Activated naive CD4-positive, alpha-beta T cell (primary cell): ENCODE measurements at places on chromosomes 1 and 21.

DNA sequence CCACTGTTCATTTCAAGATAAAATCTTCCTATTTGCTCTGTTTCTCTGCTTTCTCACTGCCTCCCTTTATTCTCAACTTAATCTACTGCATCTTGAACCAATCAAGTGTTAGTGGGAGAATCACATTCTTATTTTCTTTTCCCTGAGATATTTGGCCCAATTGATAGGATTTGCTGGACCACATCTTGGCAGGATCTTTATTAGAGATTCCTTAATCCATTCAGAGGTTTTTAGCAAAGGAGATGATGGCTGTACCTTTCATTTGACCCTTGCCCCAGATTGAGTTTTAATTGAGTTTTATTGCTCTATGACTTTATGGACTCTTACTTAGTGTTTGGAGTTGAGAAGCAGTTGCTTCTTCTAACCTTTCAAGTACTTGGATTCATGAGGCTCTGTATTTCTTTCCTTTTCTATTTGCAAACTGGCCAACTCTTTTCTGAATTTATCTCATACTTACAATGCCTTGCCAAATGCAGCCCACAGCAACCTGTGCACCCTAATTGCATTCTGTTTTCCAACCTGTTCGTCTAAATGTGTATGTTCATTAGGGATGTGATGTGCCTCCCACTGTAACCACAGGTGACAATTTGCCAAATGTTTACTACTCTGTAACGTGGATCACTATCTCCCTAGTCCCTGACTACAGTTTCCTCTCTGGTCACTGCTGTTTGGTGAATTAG is 274.8 kb upstream of the KAZN start:
- no peak for DNase-seq

DNA sequence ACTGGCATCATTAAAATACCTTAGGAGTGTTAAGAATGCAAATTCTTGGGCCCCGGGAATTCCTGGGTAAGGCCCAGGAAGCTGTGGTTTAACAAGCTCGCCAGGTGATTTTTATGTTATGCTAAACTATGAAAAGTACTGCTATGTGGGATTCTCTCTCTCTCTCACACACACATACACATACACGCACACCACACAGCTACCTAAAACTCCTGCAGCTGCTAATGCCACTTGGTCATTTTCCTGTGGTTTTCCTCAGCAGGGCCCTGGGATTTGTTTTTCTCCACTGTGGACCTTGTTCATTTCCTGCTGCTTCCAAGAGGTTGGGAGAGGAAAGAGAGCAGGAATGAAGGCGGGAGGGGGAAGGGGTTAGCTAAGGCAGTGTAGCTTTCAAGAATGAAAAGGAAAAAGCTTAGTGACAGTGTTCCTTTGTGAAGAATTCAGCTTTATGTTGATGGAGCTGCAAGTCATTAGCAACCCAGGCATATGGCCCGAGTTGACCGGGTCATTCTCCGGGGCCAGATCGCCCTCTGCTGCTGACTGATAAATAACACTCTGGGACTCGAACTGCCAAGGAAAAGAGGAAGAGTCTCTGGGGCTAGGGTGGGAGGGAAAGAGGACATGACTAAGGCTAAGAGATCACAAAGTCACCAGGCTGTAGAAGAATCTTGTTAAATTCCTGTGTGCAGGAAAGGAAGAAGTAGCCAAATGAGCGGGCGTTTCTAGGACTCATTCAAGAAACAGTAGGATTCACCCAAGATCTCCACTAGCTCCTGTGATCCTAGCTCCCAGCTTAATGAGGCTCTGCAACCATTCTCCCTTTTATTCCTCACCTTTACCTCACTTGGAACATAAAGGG is 30.5 kb upstream of the LRIG2 start:
- no peak for DNase-seq

GRCh38 chr1:183911285-183911684 is 106.4 kb downstream of the RGL1 start:
- no peak for DNase-seq

DNA sequence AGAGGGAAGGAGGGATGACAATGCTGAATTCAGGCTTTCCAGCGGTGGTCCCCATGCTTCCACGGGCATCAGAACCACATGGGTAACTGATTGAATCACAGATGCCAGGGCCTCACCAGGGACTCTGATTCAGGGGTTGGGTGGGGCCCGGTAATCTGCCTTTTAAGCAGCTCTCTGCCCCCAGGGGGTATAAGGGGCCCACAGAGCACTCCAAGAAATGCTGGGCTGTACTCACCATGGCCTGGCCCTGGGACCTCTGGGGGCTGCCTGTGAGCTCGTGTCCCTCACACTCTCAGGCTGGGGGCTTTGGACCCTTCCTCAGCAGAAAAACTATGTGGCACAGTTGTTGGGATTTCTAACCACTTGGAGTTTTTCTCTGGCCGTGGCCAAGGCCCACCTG is 70.6 kb downstream of the ARHGEF10L start:
- DNase-seq: no peak

DNA sequence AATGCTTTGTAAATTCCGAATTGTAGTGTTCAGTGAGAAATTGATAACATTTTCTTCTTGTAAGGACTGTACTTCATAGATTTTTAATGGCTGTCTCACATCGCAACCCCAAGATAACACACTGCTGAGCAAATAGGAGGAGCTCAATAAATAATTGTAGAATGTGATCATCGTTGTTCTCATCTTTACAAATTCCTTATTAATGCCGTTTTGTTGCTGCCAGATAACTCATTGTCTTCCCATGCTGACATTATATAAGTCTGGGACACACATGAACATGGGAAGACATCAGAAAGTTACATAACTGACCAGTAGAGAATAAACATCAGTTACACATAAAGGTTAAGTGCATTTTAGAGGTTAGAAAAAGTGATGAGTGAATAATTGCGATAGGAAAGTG is 46.4 kb upstream of the TSPAN2 start:
- DNase-seq: no peak

GRCh38 chr1:152048416-152049009 is 11.7 kb upstream of the S100A11 start:
- peak; percentile 53 for DNase-seq

GRCh38 chr1:224589006-224589405 is 27.1 kb upstream of the CNIH3 start:
- DNase-seq: no peak

DNA sequence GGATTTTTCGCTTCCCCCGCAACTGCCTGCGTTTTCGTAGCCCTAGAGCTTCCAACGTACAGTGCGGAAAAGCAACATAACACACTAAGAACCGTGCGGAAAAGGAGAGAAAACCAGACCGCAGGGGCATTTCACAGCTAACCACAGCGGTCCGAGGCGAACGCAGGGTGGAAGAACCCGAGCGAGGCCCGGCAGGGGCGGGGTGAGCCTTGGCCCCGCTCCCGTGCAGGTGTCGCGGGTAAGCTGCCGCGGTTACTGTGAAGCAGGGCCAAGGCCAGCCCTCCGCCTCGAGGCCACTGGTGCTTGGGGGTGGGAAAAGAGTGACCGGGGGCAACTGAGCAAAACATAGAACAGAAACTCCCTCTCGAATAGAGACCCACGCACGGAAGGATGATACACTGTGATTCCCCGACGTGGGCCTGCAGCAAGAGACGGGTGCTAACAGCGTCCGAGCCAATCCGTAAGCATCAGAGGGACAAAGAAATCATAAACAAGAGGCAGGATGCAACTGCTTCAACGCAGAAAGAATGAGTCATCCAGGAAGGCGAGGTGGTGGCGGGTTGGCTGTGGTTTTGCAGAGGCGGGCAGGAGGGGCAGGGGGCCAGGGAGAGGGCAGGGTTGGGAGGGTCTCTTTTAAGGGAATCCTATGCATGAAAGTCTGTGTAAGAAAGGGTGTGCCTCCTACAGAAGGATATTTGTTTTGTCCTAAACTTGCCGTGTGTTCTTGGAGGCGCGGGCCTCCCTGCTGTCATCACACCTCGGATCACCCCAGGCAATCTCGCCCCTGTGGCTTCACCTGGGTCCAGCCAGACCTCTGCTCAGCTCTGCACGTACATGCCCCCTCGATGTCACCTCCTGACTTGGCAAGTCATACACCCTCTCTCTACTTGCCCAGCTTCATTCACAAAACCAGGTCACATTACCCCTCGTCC is 7.3 kb downstream of the GNG4 start:
- no peak for DNase-seq

- DNase-seq: peak; percentile 66
Observed at GRCh38 chr21:45596704-45597318, 46.7 kb upstream of the PCBP3 start.

GRCh38 chr1:90707363-90707710 is 9.8 kb downstream of the BARHL2 start:
- DNase-seq: no peak

DNA sequence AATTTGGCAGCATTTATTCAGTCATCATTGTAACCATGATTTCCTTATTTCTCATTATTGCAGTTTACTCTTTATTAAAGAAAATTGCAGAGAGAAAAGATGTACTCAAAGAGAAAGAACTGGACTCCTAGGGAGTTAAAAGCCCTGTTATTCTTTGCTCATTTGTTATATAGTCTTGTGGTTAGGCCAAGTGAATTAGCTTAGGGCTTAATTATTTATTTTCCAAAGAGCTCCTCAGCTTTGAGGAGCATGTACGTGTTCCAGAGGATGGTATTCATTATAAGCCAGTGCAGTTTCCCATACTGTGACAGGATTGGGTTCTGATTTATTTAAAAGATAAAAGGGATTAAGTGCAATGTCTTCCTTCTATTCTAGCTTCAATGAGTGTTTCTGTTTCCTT is 86.4 kb downstream of the GPR161 start:
- no peak for DNase-seq

- no peak for DNase-seq
Observed at GRCh38 chr1:199038156-199038555, 399.3 kb downstream of the PTPRC start.

DNA sequence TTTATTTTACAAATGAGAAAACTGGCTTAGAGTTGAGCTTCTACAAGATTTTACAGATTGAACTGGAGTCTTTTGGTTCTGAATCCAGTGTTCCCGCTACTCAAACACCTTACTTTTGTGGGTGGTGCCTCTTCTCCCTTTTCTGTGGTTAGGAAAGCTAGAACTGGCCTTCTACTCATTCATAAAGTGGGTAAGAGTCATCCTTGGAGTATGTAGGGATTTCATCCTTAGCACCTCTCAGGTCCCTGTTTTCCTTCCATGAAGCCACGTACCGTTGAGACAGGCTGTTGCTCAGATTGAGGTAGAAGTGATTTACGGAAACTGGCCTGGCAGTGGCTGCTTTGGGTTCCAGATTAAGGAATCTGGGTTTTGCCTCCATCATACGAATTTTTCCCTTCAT is 35.8 kb downstream of the WNT4 start:
- DNase-seq: no peak

GRCh38 chr1:109499661-109500536 is 6.0 kb downstream of the CYB561D1 start:
- peak; percentile 18 for DNase-seq

- DNase-seq: no peak
Observed at GRCh38 chr1:6313393-6314200, 52.7 kb upstream of the GPR153 start.

DNA sequence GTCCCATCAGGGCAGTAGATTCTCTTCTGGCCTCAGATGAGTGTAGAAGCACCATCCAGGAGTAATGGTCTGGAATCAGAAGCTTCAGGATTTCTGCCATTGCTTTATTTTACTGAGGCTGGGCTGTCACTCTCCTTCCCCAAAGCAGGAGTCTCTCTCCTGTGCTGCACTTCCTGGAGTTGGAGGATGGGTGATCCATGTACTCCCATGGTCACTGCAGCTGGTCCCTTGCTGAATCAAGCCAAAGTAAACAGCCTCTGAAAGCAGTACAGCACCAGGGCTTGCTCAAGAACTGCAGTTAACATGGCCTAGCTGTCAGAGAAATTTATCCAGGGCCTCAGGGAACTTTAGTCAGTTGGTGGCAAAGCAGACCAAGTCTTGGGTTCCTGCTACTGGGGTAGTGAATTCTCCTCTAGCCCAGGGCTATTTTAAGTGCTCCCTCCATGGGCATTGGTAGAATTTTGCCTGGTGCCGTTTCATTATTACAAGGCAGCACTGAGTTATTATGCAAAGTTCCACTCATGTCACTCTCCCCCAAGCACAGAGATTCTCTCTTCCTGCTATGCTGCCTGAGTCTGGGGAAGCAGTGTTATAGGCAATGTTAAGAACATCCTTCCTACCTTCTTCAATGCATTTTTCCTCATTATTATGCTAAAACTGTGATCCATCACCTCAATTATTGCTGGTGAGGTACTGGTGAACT is 29.5 kb downstream of the DRAM2 start:
- no peak for DNase-seq

DNA sequence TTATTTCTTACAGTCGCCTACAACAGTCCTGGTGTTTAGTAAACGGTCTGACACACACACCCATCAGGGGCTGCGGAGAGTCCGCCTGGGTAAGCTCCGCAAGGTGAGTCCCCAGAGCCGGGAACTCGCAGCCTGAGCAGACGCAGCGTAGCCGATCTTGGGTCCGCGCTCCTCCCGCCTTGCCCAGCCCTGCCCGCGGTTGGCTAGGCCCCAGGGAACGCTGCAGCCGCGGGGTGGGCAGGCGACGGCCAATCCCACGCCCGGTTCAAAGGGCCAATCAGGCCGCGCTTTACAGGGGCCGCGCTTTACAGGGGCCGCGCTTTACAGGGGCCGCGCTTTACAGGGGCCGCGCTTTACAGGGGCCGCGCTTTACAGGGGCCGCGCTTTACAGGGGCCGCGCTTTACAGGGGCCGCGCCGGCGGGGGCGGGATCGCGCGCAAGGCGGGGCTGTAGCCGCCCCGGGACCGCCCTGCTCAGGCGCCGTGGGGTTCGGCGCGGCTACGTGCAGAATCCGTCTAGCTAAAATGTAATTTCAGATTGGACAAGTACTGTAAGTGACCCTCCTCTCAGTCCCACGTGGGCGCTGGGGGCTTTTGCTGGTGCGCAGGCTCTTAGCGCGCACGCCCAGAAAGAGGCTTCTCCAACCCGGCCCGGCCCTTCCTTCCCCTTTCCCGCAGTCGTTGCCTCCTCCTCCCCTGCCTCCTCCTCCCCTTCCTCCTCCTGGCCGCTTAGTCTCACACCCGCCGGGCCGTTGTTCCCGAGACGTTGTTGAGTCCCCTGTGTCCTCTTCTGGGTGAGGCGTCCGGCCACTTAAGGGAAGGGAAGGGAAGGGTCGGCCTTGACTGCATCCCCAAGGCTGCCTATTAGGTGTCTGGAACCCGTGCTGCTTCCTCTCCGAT is at the start of gene FGGY:
TSS of gene FGGY (plus strand) at position 737 of the 899 bp plus-strand sequence. CDS start 24,456 bp downstream, outside the sequence.
- peak; percentile 47 for DNase-seq

- DNase-seq: no peak
Observed at GRCh38 chr1:214418391-214418790, 133.0 kb downstream of the PTPN14 start.

- DNase-seq: no peak
Observed at GRCh38 chr1:66343569-66344325, 190.2 kb upstream of the SGIP1 start.

GRCh38 chr21:44712203-44713028 is 1.0 kb upstream of the TSPEAR start:
- no peak for DNase-seq

- DNase-seq: no peak
Observed at GRCh38 chr21:36354918-36355680, 30.1 kb upstream of the CHAF1B start.

DNA sequence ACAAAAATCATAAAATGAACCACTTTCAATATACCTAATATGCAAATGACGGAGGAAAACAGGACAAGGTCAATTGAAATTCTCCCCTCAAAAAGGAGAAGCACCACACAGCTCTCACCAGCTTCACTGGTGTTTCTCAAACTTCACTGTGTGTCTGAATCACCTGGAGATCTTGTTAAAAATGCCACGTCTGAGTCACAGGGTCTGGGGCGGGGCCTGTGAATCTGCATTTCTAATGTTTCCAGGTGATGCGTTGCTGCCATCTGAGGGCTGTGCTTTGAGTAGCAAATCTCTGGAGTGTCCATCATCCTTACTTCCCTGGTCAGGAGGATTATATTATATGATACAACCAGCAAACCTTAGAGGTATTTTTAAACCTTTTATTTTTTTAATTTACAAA is 9.0 kb downstream of the CLDN19 start:
- no peak for DNase-seq
